ENCODE measurements at places on chromosomes 5 and 9. TPM values are rescaled to one million over a fixed set of nuclear protein-coding genes. Genes with fewer than 3 reads are reported as not detected.

Gene SLC6A19
- total RNA-seq = not detected

DNA sequence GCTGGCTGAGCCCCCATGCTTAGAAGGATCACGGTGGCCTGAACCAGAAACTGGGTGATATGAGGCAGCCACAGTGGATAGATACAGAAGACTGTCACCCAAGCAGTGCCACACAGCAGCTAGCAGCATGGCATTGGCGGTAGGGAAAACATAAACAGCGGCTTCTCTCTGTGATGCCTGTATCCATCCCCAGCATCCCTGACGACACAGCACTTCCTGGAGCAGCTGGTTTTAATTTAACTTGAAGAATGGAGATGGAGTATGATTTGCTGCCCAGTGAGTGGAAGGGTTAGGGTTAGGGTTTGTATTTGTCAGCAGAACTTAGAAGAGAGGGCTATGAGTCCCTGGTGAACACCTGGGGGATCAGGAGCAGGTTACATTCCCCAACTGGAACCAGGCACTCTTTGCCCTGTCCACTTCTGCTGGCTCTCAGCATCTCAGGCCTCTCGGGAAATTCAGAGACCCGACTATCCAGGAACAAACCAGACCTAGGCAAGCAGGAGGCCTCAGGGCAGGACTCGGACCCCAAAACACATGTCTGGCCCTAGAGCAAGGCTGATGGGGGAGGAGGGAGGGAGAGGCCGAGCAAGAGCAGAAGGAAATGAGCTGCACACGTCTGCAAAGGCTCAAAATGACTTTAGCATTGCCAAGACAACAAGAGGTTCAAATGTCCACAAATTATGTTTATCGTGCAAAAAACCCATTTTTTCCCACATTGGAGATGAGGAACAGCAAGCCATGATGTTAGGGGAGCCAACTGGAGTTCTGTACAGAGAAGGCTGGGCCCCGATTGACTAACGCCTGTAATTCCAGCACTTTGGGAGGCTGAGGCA is 6.5 kb upstream of the GGTA1 start:
- DNase-seq = no peak

DNA sequence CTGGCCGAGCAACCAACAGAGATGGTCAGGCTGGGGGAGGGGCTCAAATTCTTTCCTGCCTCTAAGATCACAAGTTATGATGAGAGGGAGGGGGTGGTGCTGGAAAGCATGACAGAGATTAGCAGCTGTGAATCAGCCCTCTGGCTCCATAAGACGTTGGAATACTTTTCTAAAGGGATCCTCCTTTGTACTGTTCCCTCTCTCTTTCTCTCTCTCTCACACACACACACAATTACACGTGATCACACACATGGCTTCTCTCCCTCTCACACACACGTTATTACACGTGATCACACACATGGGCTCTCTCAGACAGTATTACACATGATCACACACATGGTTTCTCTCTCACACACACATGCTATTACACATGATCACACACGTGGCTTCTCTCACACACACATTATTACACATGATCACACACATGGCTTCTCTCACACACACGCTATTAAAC is at the start of gene SLC45A2:
Gene SLC45A2 (minus strand): TSS at position 23 of the 454 bp plus-strand sequence. CDS start 110 bp downstream, outside the sequence.
- no peak for DNase-seq

Gene PAX5
- not detected for total RNA-seq

GRCh38 chr9:36101916-36102741 is 34.4 kb upstream of the GLIPR2 start:
- DNase-seq = no peak

DNA sequence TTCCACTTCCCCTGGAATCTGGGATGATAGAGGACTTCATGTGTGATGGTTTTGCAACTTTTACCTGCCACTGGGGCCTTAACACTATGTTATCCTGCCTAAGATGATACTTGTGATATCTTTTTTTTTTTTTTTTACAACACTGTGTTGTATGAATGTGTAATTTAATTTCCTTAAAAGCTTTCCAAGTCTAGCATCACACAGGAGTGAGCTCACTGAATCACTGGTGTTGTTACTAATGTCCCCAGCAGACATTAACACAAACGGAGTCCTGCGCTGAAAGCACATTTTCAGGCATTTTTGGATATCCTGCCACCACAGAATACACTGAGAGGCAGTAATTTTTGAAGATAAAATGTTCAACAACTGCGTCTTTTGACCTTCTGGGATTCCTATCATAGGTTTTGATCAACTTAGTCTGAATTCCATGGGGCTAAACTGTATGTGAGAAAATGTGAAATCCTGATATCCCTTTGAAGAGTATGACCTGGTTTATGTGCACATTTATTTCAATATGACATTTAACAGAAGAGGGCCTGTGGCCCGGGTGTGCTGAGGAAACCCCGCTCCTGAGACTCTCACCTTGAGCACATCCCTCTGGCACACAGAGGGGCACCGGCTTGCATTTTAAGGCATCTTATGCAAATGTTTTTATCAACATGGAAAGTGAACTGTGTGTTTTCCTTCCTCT is 118.0 kb downstream of the FSTL4 start:
- DNase-seq = no peak

Gene LHX2
- not detected for total RNA-seq

GRCh38 chr5:87369431-87369830 is 43.3 kb downstream of the CCNH start:
- DNase-seq = no peak

- no peak for DNase-seq
Measured at GRCh38 chr5:122067390-122067789, 10.7 kb downstream of the LOX start.

- no peak for DNase-seq
Measured at GRCh38 chr9:108109927-108110690, 620.5 kb upstream of the KLF4 start.

Gene ARL14EPL
- total RNA-seq = 0.21 TPM

DNA sequence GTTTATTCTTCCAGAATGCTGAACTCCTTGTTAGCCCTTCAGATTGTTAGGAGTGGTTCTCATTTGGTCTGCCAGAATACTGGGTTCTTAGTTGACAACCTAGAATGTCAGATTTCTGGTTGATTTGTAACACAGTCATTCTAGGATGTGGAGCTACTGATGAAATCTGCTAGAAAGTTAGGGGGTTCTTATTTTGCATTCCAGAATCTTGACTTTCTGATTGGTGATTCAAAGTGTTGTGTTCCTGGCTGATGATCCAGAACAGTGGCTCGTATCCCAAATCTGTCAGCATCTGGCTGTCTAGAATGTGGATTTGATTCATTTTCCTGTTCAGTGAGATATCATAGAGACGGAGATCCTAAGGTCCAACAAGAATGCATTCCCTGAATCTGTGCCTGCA is 21.9 kb downstream of the PTGS1 start:
- DNase-seq = no peak

Gene C5
- total RNA-seq = 18.9 TPM

DNA sequence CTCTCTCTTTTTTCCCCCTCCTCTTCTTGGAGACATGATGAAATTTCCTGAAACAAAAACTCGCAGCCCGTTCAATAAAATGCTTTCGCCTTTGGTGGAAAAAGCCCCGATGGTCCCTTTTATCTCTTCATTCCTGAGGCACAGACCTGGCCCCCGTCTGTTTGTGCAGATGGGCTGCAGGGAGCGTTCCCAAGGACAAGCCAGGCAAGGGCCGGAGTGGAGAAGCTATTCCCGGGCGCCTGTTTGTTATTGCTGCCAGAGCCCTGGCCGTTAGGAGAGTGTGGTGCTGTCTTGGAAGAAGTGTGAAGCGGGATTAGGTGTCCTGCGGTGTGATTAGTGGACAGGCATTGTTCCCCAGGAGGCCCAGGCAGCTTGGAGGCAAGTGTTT is 71.9 kb downstream of the SMIM23 start:
- no peak for DNase-seq

Gene NIPAL4
- 5.7 TPM for total RNA-seq

GRCh38 chr5:40429258-40430100 is 250.2 kb upstream of the PTGER4 start:
- peak; percentile 18 for DNase-seq

DNA sequence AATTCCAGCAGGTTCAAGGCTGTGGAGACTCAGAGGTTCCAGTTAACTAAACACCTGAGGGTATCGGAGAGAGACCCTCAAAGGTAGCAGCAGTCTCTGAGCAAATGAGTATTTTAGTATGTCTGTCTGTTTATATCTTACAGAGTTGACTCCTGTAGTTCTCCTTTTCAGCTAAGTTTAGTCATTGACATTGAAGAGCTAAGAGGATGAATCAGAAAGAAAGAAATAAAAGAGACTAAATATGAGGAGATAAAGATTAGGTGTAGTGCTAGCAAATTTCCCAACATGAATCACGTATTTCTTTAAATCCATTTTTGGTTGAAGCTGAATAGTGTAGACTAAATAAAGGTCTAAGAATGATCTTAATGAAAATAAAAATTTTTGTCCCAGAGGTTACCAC is 474.0 kb upstream of the RGMB start:
- DNase-seq = no peak

Gene GEMIN5
- 17.8 TPM for total RNA-seq

Gene SHISAL2B
- not detected for total RNA-seq

Gene ECSCR
- total RNA-seq = 12.8 TPM

GRCh38 chr5:116652196-116652729 is 77.6 kb upstream of the SEMA6A start:
- peak; percentile 80 for DNase-seq

DNA sequence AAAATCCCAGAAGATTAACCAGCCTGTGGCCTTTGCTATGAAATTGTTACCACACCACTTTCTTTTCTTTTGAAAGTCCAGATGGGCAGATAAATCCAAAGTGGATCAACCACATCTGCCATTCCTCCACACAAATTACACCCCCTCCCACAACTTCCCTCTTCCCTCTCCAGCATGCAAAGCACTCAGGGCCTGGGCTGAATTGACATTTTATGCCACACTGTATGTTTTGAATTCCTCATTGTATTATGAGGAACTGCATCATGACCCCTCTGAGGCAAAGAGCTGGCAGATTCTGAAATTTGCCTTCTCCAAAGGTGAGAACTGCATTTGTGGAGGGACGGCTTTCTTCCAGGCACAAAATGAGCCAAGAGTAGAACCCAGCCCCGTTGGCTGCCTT is 589.2 kb upstream of the KLF4 start:
- DNase-seq = no peak

Gene SLC25A2
- 4.8 TPM for total RNA-seq

GRCh38 chr9:77954666-77955015 is 77.0 kb downstream of the GNAQ start:
- DNase-seq = no peak

DNA sequence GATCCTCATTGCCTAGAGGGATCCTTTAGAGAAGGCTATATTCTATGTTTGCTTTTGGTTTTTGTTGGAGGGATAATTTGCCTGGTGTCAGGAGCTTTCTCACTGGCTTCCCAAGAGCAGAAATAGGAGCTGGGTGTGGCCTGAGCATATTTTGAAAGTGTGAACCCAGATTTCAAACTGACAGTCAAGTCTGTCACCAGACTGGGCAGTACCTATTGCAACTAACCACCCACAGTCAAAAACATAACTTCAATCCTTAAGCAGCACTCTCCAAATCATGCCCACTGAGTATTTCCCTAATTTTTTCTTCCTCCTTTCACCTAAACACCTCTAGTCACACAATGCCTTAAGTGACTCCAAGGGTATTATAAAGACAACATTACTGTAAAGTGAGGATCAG is 278.4 kb downstream of the EBF1 start:
- DNase-seq = no peak

Measured in tibial nerve (tissue), 4 donors.